Lung (tissue), 17 donors: ENCODE measurements at places on chromosomes 6 and 20. TPM values are rescaled to one million over a fixed set of nuclear protein-coding genes. Genes with fewer than 3 reads are reported as not detected.

Gene SUMO4
- total RNA-seq: 1.7 TPM

Gene GTSF1L
- total RNA-seq: not detected

Gene EYS
- 0.17 TPM for total RNA-seq

Gene ZBP1
- 3.0 TPM for total RNA-seq
